ENCODE measurements at places on chromosomes 5 and 9. TPM values are rescaled to one million over a fixed set of nuclear protein-coding genes. Genes with fewer than 3 reads are reported as not detected.

Gene CCL21
- total RNA-seq: not detected

Gene PCDHGB2
- total RNA-seq: 1.7 TPM

Gene ABO
- total RNA-seq: not detected

Gene CFAP90
- not detected for total RNA-seq

Gene GPRIN1
- 5.1 TPM for total RNA-seq

Gene TAF11L10
- total RNA-seq: not detected

Gene GRXCR2
- total RNA-seq: not detected

Gene PCDHGA7
- under 0.01 TPM for total RNA-seq

Gene TXNDC8
- total RNA-seq: not detected

Gene AFAP1L1
- total RNA-seq: 17.2 TPM

Gene SPATA31C1
- total RNA-seq: not detected

Gene NCBP1
- 49.3 TPM for total RNA-seq

Gene PIP5KL1
- 4.3 TPM for total RNA-seq

Gene SEMA6A
- 13.0 TPM for total RNA-seq

Gene PCA3
- not detected for total RNA-seq

Gene ANKRD18A
- total RNA-seq: 1.9 TPM

Gene ADCY2
- total RNA-seq: 0.07 TPM

Gene PDCD1LG2
- 7.8 TPM for total RNA-seq

Gene FRRS1L
- total RNA-seq: not detected

Gene NFIB
- 28.8 TPM for total RNA-seq

Gene ANKRD18B
- 8.0 TPM for total RNA-seq

Gene DNAI1
- not detected for total RNA-seq

Gene GAPT
- not detected for total RNA-seq

Gene ENC1
- 23.6 TPM for total RNA-seq

Gene PLPP7
- not detected for total RNA-seq

Gene COX7C
- total RNA-seq: 246 TPM

Gene ZNF608
- 1.4 TPM for total RNA-seq

Gene OR2Y1
- total RNA-seq: not detected

Gene SLC6A18
- not detected for total RNA-seq

Gene LCN1
- not detected for total RNA-seq

Gene DOCK2
- total RNA-seq: 0.14 TPM

Gene UGT3A1
- total RNA-seq: not detected

Gene TYRP1
- not detected for total RNA-seq

Gene MYMK
- total RNA-seq: not detected

Gene ZNF462
- 35.0 TPM for total RNA-seq

Gene PCDHB12
- total RNA-seq: 0.28 TPM

Gene TMC1
- 0.71 TPM for total RNA-seq

Gene PGM5
- total RNA-seq: not detected
